Stimulated activated CD4-positive, alpha-beta T cell treated with anti-CD3 and anti-CD28 coated beads, Interleukin-2, amount 100 ng/mL, for 48 hours (primary cell): ENCODE measurements at places on chromosomes 4 and X.
A peak's percentile ranks its signal among the peaks of the same experiment; 100 is the strongest.

GRCh38 chr4:158217763-158218162 is 7.5 kb downstream of the TMEM144 start:
- no peak for DNase-seq

- peak; percentile 40 for DNase-seq
Observed at GRCh38 chr4:170259631-170260153, 169.9 kb upstream of the AADAT start.

GRCh38 chr4:120881846-120882245 is 40.7 kb downstream of the PRDM5 start:
- no peak for DNase-seq

DNA sequence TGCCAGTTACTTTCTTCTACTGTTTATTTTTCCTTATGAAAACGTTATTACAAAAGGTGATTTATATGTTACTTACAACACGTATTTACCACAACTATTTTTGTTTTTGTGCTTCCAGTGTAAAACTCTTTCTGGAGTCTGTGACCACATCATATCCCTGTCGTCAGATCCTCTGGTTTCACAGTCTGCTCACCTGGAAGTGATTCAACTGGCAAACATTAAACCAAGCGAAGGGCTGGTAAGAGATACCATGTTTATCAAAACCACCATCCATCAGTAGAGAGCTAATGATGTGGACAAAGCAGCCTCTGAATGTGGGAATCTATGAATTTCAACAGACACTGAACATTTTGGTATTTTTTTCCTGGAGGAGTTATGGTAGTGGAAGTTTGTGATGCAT is 116.1 kb downstream of the CNKSR2 start:
- no peak for DNase-seq

DNA sequence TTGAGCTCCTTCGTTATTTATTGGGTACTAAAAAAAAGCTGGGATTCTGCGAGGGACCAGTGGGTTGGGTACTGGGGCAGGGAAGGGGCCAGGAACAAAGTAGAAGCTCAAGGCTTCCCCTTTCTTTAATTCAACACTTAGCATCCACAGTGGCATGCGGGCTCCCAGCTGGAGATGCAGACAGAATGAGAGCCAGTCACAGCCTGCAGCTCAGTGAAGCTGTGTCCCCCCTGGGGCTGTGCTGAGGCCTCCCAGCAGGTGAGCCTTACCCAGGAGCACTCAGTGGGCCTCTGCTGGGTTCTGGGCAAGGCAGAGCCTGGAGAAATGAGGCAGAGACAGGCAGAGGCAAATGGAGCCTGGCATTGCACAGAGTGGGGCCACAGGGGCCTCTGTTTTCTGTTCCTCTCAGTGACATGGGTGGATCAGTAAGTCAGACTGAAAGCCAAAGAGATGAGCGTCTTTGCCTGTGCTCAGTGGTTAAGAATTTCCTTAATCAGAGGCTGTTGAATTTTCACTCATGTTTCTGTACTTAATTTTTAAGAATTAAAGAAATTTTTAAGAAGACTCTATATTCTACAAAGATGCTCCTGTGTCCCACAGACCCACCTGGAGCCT is 181.4 kb upstream of the RBPJ start:
- DNase-seq, result no peak

DNA sequence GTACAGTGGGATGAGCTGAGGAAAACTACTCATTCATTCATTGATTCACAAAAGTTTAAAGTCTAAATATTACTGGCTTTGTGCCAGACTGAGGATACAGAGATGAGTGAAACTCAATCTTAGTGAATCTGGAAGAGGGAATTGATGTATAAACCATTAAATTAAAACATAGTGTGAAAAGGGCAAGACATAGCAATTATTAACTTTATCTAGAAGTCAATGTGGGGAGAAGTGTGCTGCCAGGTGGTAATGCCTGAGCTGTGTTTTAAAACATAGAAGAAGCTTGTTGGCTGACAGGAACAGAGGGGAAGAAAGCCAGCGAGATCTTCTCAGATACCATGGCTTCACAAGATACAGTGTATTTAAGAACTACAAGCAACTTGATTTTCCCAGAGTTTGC is 153.4 kb downstream of the BMPR1B start:
- no peak for DNase-seq

GRCh38 chr4:148292686-148293085 is 149.5 kb downstream of the NR3C2 start:
- no peak for DNase-seq

DNA sequence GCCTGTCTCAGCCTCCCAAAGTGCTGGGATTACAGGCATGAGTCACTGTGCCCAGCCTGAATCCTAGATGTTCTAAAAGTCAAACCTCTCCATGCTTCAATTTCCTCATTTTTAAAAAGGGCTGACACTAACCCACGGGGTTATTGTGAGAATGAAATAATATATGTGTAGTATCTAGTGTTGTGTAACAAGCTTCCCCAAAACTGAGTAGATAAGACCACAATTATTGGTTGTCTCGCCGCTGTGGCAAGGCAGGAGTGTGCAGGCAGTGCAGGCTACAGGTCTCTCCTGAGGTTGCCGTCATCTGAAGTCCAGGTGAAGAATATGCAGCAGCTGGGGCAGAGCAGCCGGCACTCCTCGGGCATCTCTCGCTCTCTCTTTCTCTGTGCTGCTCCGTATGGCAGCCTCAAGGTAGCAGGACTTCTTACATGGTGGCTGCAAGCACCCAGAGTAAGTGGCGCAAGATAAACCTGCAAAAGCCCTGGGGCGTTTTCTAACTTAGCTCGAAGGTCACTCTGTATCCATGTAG is 30.9 kb downstream of the RAB33B start:
- no peak for DNase-seq

GRCh38 chr4:13541720-13542576 is 2.4 kb downstream of the NKX3-2 start:
- DNase-seq, result no peak

DNA sequence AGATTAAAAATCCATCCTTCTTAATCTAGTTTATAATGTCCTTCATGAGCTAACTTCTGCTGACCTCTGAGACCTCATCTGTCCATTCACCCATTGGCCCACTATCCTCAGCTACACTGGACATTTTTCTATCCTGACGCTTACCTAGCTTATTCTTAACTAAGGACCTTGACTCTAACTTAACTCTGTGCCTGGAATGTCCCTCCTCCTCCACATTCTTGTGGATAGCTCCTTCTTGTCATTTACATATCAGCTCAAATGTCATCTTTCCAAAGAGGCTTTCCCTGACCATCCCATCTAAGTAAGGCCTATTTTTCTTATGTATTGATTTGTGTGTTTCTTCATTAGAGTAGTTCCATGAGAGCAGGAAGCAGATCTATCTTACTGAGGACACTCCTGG is 54.7 kb downstream of the ATXN3L start:
- DNase-seq, result no peak

DNA sequence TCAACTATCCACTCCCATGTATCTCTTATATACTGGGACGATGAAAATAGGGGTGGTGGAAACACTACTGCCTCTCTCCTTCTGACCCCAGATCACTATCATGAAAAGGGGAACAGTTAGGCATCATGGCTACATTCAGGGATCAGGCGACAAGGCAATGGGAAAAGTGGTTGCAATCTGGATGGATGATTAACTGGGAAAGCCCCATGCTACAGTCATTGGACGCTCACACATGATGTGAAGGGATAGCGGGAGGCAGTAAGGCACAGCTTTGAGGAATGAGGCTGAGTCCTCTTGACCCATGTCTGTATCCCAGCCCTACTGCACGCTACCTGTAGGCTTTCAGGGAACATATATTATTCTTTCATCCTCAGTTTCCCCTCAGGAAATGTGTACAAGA is 10.2 kb downstream of the GASK1B start:
- no peak for DNase-seq

- no peak for DNase-seq
Observed at GRCh38 chrX:136271300-136271699, 20.1 kb upstream of the MAP7D3 start.

GRCh38 chr4:165175879-165176278 is 31.5 kb upstream of the KLHL2 start:
- no peak for DNase-seq

GRCh38 chr4:41873380-41874295 is 61.6 kb upstream of the TMEM33 start:
- DNase-seq, result no peak

DNA sequence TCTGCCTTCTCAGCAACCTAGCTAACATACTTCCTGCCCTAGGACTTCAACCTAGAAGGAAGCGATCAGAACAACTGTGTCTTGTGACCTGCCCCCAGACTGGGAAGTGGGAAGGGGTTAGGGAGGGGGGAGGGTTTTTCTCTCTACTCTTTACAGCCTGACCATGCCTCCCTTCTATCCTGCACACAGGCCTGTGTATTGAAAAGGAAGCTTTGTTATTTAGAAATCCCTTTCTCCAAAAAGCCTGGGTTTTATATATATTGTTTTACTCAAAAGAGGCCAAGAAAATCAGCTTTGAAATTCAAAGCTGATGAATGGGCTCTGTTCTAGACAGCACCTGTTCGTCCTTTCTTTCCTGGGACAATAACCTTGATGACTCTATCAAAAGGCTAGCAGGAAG is 35.2 kb upstream of the SMS start:
- no peak for DNase-seq

GRCh38 chrX:69025802-69026301 is 139.4 kb downstream of the PJA1 start:
- DNase-seq, result no peak

DNA sequence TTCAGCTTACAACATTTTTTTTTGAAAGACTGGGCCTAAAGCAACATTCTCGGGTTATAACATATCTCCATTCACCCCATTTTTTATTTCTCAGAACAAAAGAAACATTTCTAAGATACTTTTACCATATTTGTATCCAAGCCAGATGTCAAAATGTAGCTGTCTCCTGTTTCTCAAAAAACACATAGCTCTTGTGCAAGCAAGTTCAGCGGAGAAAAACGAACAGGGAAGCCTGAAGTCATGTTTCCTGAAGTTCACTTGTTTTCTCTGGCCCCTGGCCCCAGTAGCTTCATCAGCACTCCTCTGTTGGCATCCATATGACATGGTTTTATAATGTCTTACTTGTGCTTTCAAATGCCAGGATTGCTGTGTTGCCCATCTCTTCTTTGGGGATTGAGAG is 218.2 kb downstream of the BANK1 start:
- no peak for DNase-seq
